ENCODE measurements at places on chromosomes 7 and 10.
A peak's percentile ranks its signal among the peaks of the same experiment; 100 is the strongest.

DNA sequence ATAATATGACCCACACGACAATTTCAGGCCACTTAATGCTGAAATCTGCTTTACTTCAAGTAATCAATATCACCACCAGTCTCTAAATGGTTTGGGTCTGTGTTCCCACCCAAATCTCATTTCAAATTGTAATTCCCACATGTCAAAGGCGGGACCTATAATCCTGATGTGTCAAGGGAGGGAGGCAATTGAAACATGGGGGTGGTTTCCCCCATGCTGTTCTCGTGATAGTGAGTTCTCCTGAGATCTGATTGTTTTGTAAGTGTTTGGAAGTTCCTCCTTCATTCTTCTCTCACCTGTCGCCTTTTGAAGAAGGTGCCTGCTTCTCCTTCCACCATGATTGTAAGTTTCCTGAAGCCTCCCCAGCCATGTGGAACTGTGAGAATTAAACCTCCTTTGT, 178.4 kb downstream of the CRPPA start:
- DNase-seq = no peak

DNA sequence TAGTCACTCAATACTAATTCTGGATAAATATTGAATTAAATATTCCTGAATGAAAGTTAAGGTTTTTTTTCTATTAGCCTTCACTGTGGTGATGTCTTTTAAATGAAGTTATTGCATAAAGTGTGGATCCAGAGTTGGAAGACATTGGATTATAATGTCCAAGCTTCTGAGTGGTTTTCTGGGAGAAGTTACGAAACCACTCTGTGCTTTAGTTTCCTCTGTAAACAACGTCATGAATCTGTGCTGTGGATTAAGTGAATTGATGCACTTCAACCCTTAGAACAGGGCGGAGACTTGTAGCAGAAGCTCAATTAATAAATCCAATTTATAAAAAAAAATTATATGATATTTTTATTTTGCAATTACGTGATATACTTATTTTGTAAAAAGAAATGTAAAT, 271.7 kb downstream of the BICC1 start:
- DNase-seq = no peak

DNA sequence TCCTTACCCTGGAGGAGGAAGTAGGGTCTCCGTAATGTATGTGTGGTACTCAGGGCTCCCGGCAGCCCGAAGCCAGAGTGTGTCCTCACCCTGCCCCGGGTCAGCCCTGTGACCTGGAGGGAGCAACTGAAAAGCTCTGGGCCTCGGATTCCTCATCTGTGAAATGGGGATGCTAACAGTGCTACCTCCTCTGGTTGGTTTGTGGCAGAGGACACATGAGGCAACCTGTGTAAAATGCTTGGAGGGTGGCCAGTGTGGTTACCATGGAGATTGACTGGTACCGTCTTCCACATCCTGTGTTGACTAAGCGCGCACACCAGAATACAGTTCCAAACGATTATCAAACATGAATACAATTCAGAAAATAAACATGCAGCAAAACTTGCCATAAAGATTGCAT, 163.8 kb upstream of the KLF6 start:
- peak; percentile 16 for DNase-seq

- DNase-seq = peak; percentile 87
These were observed 70.3 kb upstream of the MXI1 start for GRCh38 chr10:110137142-110137545.

DNA sequence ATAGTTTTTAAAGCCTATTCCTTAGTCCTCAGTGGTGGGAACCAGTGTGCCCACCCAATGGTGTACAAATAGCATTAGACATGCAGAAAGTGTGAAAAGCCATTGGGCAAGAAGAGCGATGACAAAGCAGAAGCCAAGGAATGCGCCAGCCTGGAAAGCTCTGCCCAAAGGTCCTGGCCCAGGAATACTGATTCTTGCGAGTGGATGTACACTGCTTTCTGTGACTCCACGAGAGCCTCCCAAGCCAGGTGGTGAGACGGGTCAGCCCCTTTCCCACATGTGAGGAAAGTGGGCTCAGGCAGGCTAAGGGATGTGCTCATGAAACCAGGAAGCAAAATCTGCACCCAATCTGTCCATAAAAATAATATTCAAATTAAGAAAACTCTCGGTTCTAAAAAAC, 106.6 kb downstream of the ADCY1 start:
- no peak for DNase-seq

GRCh38 chr7:93196336-93196735, 29.9 kb downstream of the HEPACAM2 start:
- no peak for DNase-seq
